ENCODE measurements at places on chromosomes 1 and 21. TPM values are rescaled to one million over a fixed set of nuclear protein-coding genes. Genes with fewer than 3 reads are reported as not detected.

DNA sequence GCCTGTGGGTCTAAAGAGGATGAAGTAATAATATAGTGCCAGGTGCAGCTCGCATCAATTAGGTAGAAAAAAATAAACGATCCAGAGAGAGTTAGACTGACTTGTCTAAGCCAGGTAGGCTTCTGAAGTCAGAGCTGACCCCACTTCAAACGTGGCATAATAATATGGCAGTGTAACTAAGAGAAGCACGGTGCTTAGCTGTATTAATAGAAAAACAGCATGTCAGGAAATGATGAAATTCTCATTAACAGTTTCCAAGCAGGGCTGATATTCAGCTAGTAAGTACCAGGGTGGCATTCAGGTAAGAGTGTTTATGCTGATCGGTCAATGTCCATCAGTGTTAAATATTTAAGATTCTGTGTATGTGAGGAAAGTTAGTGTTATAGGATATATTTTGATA lies 145.8 kb upstream of the SAMSN1 start:
- DNase-seq: no peak

DNA sequence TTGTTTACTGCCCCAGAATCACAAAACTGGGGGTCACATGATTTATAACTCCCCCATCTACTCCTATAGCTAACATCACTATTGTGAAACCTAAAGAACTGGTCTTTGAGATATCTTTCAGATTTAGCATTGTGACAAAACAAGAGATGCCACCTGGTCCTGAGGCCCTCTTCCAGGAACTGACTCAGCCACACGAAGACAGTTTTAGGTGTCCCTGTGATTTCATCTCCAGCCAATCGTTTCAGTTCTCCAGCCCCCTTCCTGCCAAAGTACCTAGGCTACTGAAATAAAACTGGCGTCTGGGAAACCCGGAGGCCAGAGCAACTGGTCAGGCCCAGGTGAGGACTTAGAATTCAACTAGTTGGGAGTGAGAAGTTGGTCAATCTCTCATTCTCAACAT lies 36.6 kb downstream of the TBX19 start:
- no peak for DNase-seq

The MRAP gene
- total RNA-seq: 5.8 TPM

- DNase-seq: no peak
Measured at GRCh38 chr21:31092832-31093625, 54.8 kb upstream of the KRTAP19-8 start.

DNA sequence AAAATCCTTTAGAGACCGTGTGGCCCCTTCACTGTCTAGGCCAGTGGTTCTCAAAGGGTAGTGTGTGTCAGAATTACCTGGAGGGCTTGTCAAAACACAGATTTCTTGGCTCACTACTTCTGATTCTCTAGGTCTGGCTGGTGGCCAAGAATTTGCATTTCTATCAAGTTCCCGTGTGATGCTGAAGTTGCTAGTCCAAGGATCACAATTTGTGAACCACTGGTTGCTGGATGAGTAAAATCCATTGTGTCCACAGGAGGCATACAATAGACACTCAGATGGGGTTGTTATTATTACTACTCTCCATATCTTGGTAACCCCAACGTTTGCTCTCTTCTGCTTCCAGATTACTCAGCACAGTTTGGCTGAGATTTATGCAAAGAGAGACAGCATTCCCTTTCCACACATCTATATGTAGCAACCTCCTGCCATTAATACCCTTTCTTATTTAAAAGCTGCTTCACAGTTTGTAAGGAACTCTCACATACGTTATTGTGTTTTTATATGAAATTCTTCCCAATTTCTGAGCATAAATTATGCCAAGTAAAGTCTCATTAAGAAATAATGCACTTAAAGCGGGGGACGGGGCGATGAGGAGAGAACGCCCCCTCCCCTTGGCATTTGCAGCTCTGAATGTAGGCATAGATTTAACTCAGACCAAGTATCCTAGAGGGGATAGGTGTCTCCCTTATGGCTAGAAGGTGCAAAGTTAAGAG lies 720 bp upstream of the TMCC2 start:
- no peak for DNase-seq

The FAM177B gene
- not detected for total RNA-seq

The BEND5 gene
- total RNA-seq: 5.7 TPM

The MYOG gene
- not detected for total RNA-seq

GRCh38 chr1:19811206-19811851 lies 3.8 kb downstream of the RNF186 start:
- peak; percentile 66 for DNase-seq

The FCRL1 gene
- 1.4 TPM for total RNA-seq

DNA sequence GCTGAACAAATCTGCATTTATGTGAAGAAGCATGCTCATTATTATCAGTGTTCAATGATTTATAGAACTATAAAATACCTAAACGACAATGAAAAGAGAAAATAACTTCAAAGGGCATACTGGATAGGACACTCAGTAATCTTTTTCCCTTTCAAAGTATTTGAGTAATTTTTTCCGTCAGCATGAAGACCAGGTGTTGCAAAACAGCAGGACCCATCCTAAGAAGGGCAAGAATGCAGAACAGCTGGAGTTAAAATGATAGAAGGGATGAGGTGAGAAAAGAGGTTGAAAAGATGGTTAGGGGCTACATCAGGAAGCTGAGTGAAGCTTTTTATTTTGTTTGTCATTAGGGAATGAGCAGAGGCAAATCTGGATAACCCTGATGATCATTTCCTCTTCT lies 7.1 kb upstream of the RGS18 start:
- no peak for DNase-seq
